Ureter (tissue), 1 donor: ENCODE measurements at places on chromosomes 3 and 15. TPM values are rescaled to one million over a fixed set of nuclear protein-coding genes. Genes with fewer than 3 reads are reported as not detected.

DNA sequence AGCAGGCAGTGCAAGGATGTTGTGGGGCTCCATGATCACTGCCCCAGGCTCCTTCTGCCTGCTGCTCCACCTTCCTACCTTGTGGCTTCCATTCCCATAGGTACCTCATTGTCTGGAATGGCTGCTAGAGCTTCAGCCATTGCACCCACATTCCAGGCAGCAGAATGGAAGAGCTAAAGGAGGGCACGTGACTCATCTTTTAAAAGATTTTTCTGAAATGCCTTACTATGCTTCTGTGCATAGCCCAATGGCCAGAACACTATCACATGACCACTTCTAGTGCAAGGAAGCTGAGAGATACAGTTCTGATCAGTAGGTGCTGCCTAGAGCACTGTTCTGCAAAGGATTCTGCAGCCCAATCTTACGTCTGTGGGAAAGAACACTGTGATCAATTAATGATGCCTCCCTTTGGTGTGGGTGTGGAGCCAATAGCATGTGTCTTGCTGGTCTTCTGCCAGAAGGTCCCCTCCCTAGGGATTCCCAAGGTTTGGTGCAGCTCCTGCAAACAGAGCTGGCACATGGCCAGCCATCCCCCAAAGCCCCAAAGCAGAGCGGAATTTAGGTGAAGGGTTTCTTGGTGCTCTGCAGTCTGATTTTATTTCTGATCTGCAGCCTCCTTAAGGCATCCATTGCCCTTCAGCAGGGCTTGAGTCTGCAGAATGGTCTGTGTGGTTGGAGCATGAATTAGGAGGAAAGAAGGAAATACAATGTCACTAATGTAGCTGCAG is 34.4 kb downstream of the SPSB4 start:
- DNase-seq = no peak

- no peak for DNase-seq
Measured at GRCh38 chr15:27490867-27491595, 520.0 kb downstream of the GABRG3 start.

DNA sequence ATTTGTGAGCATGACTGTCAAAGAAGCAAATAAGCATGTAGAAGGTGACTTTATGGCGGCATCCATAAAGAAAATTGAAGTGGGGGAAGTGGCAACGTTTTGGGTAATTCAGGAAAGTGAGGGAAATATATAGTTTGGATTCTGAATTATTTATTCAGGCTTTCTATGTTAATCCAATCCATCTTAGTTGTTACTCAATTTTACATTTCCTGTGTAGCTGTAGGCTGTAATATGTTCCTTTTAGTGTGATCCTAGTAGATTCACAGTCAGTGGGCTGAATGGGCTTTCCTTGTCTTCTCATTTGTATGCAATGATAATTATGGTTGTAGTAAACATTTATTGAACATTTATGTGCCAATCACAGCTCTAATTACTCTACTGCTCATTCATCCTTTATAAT is 654.1 kb downstream of the EDEM1 start:
- DNase-seq = no peak

GRCh38 chr3:49654955-49655556 is 19.1 kb upstream of the APEH start:
- no peak for DNase-seq

- no peak for DNase-seq
Measured at GRCh38 chr3:191068946-191069813, 129.9 kb upstream of the OSTN start.

DNA sequence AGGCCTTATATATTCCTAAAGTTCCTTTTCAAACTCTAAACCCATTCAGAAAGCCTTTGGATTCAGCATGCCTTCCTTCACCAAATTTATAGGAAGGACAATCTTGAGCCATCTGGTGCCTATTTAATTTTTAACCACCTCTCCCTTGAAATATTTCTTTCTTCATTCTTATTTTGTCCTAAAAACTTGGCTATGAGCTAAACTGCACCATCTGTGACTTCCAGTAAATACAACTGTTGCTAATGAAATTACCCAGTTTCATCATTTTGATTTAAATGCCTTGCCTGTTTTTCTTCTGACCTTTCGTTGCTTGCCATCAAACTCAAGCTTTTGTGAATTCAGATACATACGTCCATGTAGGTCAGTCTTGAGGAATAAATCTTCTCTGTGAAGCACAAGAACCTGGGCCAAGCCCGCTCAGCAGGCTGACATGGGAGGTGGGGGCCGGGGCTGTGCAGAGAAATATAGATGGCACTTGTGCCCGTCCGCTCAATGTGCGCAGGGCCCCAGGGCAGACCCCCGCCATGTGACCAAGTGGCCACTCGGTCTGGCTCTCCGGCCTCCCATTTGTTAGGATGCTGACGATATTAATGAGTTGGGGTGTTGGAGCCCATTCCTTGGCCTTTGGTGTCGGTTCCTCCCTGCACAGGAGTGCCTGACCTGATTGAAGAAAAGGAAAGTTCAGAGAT is 335.9 kb downstream of the VPS13C start:
- no peak for DNase-seq

DNA sequence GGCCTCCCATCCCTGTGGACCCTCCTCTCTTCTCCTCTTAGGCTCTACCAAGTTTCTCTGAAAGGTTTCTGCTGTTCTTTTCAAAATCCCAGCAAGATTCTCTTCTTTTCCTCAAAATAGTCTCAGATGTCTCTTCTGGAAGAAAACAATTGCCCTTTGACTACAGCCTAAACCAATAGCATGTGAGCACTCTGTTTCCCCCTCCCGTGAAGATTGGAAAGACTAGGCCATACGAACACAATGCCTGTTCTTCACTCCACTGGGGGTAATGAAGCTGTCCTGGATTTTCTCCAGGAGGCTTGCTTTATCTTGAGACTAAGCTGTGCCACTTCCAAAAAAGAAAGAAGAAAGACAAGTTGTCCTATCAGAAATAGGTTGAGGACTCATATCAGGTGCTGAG is 178.7 kb upstream of the MCTP2 start:
- no peak for DNase-seq

Gene CCDC33
- 10.2 TPM for total RNA-seq

Gene CORO2B
- total RNA-seq = 5.4 TPM

Gene GOLGA6L9
- total RNA-seq = 7.9 TPM

Gene TERB2
- total RNA-seq = not detected
